ENCODE measurements at places on chromosomes 11 and 22. TPM values are rescaled to one million over a fixed set of nuclear protein-coding genes. Genes with fewer than 3 reads are reported as not detected.

UBASH3B gene
- total RNA-seq = 10.0 TPM

ADM gene
- total RNA-seq = 799 TPM

MIOX gene
- total RNA-seq = not detected

CFAP300 gene
- total RNA-seq = 8.7 TPM

F2 gene
- under 0.01 TPM for total RNA-seq

EMID1 gene
- 0.96 TPM for total RNA-seq

TPBGL gene
- not detected for total RNA-seq

BTBD10 gene
- total RNA-seq = 107 TPM

TYR gene
- total RNA-seq = not detected

OR10A6 gene
- total RNA-seq = not detected

DRD2 gene
- not detected for total RNA-seq

TRIM64C gene
- not detected for total RNA-seq

HBG2 gene
- total RNA-seq = not detected
